ENCODE measurements at places on chromosomes 5 and 9.

DNA sequence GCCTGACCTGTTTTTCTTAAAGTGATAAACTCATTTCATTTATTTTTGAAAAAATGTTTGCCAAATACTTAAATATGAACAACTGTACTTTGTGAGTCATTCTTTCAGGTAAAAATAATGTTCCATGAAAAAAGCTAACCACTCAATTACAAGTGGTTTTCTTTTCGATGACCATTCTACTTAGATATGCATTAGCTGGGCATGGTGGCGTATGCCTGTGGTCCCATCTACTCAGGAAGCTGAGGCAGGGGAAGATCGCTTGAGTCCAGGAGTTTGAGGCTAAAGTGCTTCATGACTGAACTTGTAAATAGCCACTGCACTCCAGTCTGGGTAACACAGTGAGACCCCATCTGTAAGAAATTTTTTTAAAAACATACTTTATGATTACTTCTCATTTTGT, 4.0 kb upstream of the WDR70 start:
- DNase-seq, result no peak

DNA sequence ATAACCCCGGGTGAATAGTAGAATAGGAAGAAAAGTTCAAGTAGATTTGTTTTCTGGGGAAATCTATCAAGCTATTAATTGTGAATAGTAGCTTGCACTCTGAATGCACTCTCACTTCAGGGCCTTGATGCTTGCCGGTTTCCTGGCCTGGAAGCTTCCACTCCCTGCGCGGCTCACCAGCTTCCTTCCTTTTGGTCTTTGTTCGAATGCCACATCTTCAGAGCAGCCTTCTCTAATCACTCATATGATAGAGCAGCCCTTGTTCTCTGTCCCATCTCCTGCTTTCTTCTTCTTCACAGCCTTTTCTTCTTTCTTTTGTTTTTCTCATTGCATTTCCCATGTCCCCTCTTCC, 146.7 kb downstream of the MAST4 start:
- no peak for DNase-seq

- no peak for DNase-seq
Measured at GRCh38 chr5:16065831-16066230, 113.8 kb downstream of the MARCHF11 start.

- no peak for DNase-seq
Measured at GRCh38 chr9:121581786-121582600, 69.4 kb upstream of the DAB2IP start.

GRCh38 chr9:129934041-129934591, 98.9 kb downstream of the USP20 start:
- DNase-seq, result no peak

DNA sequence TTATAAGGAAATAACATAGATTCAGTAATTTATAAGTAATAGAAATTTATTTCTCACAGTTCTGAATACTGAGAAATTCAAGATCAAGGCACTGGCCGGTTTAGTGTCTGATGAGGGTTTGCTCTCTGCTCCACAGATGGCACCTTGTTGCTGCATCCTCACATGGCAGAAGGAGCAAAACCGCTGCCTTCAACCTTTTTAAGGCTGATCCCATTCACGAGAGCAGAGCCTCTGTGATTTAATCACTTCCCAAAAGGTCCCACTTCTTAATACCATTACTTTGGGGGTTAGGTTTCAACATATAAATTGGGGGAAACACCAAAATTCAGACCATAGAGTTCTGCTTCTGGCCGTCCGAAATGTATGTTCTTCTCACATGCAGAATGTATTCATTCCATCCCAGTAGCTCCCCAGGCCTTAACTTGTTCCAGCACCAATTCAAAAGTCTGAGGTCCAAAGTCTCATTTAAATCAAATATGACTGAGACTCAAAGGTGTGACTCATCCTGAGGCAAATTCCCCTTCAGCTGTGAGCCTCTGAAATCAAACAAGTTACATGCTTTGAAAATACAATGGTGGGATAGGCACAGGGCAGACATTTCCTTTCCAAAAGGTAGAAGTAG, 30.6 kb downstream of the BAAT start:
- DNase-seq, result no peak

DNA sequence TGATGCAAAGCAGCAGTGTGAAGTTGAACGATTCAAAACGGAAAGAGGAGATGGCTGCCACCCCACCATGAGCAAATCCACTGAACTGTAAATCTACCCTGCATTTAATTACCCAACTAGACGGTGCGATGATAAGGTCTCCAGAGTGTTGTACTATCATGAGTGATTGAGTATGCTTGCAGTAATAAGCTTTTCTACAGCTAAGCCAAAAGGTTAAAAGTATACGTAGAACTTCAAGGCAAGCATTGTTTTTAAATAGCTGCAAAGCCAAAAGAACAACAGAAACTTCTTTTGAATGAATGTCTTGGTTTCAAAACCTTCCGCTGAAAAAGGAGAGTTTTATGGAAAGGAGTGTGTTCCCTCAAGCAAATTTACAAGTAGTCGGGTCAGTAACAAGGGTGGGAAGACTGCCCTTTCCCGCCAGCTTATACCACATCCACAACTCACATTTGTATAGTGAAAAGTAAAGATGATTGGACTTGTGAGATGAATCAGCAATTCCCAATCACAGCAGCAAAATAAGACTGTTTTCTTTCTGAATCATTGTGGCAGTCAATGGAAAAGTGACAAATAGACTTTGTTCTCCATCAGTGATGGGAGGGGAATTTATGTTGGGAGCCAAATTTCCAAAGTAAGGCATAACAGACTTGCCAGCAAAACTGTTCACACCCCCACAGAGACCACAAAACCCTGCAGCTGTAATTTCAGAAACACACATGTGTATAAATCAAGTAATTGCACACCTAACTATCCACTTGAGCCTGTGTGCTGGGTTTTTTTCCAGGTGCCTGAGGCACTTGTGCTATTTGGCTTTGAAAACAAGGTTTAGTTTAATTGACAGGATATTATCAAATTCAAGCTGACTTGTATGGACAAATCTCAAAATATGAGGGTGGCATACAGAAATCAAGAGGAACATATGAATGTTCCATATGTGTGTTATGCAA, 407.7 kb upstream of the GRAMD2B start:
- DNase-seq, result no peak

- DNase-seq, result no peak
Measured at GRCh38 chr5:76325876-76326491, 77.1 kb upstream of the IQGAP2 start.

DNA sequence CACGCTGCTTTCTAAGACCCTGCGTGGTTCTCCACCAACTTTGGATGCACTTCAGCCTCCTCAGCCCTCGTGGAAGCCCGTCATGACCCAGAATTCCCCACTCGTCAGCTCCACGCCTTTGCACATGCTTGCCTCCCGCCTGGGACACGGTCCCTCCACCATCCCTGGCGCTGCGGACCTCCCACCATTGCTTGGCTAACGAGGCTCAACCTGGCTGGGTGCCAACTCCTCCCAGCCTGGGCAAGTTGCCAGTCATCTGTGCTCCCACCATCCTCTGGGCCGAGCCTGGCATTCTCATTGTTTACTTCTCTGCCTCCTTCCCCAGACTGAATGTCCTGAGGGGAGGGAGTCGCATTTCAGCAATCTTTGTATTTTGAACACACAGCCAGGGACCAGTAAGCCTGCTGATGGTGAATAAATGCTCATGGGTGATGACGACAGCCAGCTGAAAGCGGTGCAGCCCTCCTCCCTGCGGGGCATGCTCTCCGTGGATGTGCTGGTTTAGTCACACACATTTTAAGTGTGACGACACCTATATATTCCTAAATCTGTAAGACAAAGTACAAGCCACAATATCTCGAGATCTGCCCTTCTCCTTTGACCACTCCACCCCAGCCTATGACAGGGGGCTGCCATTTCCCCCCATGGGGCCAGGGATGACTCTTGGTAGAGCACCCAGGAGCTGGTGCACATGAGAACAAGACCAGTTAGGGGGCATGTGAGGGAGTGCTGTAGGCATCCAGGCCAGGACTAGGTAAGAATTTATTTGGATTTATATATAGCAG, 37.6 kb downstream of the ANKRD33B start:
- peak; percentile 16 for DNase-seq

DNA sequence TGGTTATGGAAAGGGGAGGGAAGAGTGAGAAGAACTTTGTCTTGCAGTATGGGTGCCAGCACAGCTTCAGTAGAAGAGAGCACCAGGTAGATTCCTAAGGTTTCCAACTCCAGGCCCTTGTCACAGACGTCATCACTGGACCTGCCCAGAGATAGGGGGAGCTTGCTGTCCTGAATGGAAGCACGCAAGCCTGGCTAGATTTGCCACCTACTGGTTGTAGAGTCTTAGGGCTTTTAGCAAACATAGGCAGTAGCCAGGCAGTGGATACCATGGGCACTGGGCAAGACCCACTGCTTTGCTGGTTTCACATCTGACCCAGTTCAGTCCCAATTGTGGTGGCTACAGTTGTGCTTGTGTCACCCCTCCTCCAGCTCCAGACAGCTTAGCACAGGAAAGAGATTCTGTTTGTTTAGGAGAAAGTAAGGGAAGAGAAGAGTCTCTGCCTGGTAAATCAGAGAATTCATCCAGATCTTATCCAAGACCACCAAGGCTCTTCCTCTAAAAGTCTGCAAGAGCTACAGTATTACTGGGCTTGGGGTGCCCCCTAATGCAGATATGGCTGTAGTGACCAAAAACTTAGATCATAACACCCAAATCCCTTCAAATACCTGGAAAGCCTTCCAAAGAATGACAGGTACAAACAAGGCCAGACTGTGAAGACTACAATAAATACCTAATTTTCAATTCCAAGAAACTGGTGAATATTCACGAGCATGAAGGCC, 158.9 kb downstream of the HINT1 start:
- peak; percentile 3 for DNase-seq

DNA sequence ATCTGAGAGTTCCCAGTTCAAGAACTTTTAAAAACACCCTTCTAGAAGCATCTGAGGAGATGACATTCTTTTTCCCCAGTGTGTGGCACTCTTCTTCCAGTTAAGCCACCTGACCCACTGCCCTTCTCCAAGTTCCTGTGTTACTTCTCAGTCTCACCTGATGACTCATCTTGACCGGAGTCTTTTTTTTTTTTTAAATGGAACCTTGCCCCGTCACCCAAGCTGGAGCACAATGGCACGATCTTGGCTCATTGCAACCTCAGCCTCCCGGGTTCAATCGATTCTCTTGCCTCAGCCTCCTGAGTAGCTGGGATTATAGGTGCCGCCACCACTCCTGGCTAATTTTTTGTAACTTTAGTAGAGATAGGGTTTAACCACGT, 224.1 kb upstream of the DAB2 start:
- peak; percentile 88 for DNase-seq

GRCh38 chr5:103475629-103476240, 86.9 kb downstream of the NUDT12 start:
- DNase-seq, result peak; percentile 33

DNA sequence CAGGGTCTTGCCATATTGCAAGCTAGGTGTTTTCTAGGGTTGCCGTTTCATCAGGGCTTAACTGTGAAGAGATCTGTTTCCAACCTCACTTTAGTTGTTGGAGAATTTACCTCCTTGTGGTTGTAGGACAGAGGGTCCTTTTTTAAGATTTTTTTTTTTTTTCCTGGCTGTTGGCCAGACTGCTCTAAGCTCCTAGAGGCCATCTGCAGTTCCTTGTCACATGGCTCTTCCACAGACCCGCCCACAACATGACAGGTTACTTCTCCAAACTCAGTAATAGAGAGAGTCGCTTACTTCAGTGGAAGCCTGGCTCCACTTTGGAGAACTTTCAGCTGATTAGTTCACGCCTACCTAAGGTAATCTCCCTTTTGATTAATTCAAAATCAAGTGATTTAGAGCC, 543.7 kb downstream of the DMRTA1 start:
- DNase-seq, result no peak

- no peak for DNase-seq
Measured at GRCh38 chr5:91390268-91390667, 7.2 kb upstream of the ARRDC3 start.

GRCh38 chr9:3398232-3398648, 127.6 kb downstream of the RFX3 start:
- DNase-seq, result no peak

DNA sequence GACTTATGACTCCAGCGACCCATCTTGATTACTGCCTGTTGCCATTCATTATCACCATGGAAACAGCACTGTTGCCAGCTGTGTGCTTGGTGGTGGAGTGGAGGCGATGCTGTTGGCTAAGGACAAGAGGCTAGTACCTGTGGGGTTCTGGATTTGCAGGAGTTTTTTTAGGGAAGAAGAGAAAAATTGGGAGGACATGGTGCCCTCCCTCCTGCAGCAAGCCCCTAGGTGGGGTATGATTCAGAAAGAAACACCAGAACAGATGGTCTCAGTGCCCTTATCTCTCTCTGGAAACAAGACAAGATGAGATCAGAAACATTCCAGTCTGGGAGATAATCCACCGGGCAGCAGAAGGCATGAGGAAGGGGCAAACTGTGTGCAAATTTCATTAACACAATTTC, 87.8 kb upstream of the TLR4 start:
- no peak for DNase-seq

DNA sequence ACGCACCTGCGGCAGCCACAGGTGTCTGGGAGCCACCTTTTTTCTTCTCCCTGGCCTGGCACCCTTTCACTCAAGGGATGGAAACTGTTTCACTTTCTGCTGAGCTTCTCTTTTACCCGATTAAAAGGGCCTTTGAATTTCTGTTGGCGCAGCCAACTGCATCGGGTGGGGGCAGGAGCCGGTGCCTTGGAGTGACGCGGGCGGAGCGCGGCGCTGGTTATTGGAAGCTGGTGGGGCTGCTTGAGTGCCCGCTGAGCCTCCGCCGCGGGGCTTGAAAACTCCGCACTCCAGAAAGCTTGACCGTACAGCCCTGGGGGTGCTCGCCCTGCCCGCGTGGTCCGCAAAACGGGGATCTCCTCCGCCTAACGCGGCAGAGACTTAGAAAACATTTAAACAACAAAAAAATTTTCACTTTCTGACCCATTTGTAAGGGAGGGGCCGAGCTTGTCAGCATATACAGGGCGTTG, 52.0 kb upstream of the TJP2 start:
- DNase-seq, result no peak

DNA sequence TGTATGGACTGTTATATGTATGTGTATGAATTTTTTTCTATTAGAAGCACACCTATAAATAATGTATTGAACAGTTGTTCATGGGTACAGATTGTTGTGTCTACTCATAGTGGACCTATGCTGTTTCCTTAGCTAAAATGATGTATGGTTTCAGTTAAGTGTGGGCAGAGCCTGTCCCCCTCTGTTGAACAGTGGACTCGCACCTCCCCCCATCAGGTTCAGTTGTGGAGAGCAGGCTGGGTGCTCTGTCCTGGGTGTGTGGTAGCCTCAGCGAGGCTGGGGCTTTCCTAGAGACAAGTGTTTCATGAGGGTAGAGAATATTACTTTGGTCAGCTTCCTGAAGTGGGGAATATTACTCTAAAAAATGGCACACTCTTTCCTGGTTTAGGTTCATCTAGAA, 47.4 kb upstream of the LRRTM2 start:
- no peak for DNase-seq

GRCh38 chr5:131305906-131306305, 42.1 kb downstream of the CDC42SE2 start:
- DNase-seq, result no peak
